ENCODE measurements at places on chromosomes 3 and 15. TPM values are rescaled to one million over a fixed set of nuclear protein-coding genes. Genes with fewer than 3 reads are reported as not detected.

GRCh38 chr3:16290007-16290826 is 25.2 kb downstream of the OXNAD1 start:
- DNase-seq: peak; percentile 69

GRCh38 chr15:81865850-81866537 is 179.8 kb downstream of the MEX3B start:
- DNase-seq: no peak

DNA sequence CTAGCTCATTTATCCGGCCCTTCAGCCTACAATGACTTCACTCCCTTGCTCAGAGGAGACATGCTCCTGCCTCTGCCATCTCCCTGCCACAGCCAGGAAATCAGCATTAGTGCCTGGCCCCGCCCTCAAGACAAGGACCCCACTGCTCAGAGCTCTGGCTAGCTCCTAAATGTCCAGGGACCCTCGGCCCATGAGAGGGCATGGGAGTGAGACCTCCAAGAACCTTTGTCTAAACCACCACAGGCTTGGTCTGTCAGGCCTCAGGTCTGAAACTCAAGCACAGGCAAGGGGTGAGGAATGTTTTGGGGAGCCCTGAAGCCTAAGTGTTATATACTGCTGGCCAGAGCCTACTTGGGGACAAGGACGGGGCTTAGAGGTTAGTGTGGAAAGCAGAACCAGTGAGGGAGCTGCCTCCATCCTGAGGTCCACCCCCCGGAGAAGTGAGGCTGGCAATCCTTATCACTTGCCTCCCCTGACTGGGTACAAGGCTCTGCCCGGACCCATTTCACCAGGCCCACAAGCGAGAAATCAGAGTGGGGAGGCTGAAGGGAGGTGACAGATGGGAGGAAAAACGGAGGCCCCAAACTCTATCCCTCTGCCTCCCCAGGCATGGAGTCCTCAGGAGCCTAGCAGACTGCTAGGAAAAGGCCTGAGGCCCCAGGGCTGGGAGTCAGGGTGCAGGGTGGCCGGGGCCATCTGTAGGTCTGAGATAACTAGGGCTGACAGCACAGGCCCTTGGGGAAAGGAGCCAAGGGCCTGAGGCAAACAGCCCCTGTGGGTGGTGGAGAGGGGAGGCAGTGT is 18.8 kb downstream of the SHF start:
- no peak for DNase-seq

- peak; percentile 44 for DNase-seq
Observed at GRCh38 chr15:82999905-83000671, 11.4 kb downstream of the C15orf40 start.

GRCh38 chr15:40313531-40314398 is 6.0 kb upstream of the PLCB2 start:
- no peak for DNase-seq

- DNase-seq: no peak
Observed at GRCh38 chr15:72276326-72276700, 4.0 kb upstream of the PARP6 start.

DNA sequence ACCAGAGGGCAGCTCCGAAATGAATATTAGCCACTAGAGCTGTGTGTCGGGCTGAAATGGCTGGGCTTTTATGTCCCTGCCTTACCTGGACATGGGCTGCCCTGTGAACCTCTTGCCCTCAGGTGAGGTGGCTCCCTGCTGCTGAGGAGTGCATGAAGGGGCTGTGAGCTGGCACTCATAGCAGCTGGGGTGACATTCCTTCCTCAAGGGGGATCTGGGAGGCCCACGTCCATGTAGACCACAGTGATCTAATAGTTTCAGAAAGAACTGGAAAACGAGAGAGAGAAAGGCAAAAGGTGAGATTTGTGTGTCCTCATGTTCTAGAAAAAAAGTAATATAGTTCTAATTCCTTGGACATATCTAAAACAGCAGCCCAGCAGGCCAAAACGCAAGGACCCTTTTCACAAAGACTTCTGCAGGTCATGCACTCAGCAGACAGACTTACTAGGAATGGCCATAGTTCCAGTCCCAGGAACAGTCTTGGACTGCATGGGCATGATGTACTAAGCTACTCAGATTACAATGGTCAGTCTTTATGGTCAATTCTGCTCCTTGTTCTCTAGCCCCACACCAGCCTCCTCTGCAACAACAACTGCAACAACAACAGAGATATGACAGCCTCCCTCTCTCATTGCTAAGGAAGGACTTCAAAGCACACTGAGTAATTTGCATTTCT is 10.8 kb upstream of the SLC24A5 start:
- no peak for DNase-seq

DNA sequence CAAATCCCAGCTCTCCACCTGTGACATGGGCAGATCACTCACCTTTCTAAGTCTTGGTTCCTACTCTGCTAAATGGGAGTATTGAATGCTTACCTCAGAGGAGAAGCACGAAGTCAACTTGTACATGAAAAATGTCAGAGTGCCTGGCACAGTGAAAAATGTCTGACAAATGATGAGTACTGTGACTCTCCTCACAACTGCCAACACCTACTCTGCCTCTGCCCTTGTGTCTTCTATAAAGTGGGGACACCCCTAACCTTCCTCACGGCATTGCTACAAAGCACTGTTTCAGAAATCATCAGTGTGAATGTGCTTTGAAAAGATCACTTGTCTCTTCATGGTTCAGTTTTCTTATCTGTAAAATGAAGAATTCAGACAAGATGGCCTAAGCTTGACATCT is 940 bp upstream of the CCR1 start:
- no peak for DNase-seq

- peak; percentile 43 for DNase-seq
Observed at GRCh38 chr3:172040078-172040980, 951 bp downstream of the FNDC3B start.

DNA sequence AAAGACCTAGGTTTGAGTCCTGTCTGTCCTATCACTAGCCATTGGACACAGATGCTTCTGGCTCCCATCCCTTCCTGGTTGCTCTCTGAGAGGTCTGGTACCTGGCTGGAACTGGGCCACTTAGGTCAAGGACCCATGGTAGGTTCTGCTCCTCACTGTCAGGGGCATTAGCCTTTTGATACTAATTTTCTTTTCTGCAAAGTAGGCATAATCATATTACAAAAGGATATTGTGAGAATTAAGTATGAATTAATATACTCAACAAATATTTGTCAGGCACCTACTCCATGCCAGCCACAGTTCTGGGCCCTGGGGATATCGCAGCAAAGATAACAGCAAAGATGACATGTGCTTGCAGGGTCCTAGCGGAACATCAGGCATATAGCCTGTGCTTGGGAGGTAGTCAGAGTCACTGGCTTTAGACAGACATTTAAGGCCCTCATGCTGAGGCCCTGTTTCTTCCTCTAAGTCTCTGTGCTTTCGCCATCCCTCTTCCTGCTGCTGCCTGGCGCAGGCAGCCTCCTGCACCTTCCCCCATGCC is 25.6 kb upstream of the LCTL start:
- DNase-seq: no peak

- no peak for DNase-seq
Observed at GRCh38 chr3:56406826-56407515, 61.3 kb downstream of the ERC2 start.

DNA sequence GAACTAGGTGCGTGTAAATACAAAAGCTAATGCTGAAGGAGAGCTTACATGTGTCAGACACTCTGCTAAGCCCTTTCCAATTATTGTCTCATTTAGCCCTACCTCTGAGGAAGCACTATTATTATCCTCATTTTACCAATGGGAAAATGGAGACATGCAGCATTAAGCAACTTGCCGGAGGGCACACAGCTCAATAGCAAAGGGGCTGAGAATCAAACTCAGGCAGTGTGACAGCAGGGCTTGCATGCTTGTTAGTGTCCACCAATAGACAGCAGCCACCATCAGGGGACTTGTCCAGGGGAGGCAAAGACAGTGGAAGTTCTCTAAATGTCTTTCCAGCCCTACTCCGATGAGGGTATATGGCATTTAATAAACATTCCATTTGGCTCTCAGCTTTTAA is 548.6 kb downstream of the MAGI1 start:
- DNase-seq: no peak

- DNase-seq: no peak
Observed at GRCh38 chr3:65568497-65568896, 470.2 kb downstream of the MAGI1 start.

DNA sequence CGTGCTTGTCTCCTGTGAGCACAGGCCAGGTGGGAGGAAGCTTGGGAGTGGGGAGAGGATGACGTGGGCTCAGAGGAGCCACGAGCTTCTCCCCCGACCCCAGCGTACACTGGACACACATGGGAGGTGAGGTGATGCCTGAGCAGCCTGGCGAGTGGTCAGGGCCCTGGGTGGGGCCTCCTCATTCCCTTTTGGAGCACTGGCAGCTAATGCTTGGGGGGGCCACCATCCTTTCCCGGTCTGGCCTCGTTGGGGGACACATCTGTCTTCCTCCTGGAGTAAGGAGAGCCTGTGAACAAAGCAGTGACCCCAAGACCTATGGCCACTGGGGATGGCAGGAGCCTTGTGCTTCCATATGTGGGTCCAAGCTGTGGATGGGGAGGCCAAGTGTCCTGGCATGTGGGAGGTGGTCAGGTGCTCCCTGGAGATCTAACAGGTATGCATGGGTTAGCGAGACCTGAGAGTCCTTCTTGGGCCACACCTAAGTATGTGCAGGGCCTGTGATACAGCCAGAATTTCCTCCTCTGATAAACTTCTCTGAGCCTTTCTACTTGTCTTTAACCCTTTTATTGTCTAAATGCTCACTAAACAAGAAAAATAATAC is 9.5 kb downstream of the KLF13 start:
- DNase-seq: no peak

DNA sequence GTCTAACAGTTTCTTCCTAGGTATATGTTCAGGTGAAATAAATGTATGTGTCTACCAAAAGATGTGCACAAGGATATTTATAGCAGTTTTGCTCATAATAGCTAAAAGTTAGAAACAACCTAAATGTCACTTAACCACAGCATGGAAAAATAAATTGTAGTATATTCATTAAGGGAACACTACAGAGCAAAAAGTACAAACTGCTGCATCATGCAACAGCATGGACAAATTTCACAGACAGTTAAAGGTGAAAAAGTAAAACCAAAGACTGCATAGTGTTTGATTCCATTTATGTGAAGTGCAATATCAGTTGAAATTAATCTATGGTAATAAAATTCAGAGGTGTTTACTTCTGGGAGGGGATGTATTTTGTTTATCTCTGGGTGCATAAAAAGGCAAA is 62.5 kb downstream of the FBXL2 start:
- no peak for DNase-seq

DNA sequence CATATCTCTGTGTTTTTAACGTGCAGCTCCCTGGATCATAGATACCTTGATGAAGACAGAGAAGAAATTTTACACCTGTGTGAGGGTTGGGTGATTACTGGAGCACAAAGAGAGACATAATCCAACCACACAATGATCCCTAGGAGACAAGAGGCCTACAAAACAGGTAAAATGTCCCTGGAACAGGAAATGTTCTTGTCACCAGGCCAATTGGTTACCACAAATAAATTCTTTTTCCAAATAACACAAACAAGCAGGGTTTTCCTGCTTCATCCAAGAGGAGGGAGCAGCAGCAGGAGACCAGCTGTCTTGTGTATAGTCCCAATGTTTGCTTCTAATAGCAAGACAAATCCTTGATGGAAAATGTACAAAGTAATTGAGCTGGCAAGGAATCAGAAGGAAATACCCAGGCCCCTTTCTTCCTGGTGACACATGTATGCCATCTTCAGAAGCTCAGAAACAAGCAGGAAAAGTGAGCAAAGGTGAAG is 1.4 kb downstream of the MGLL start:
- DNase-seq: no peak

GRCh38 chr15:52288986-52289385 is 6.6 kb downstream of the MYO5C start:
- no peak for DNase-seq

DNA sequence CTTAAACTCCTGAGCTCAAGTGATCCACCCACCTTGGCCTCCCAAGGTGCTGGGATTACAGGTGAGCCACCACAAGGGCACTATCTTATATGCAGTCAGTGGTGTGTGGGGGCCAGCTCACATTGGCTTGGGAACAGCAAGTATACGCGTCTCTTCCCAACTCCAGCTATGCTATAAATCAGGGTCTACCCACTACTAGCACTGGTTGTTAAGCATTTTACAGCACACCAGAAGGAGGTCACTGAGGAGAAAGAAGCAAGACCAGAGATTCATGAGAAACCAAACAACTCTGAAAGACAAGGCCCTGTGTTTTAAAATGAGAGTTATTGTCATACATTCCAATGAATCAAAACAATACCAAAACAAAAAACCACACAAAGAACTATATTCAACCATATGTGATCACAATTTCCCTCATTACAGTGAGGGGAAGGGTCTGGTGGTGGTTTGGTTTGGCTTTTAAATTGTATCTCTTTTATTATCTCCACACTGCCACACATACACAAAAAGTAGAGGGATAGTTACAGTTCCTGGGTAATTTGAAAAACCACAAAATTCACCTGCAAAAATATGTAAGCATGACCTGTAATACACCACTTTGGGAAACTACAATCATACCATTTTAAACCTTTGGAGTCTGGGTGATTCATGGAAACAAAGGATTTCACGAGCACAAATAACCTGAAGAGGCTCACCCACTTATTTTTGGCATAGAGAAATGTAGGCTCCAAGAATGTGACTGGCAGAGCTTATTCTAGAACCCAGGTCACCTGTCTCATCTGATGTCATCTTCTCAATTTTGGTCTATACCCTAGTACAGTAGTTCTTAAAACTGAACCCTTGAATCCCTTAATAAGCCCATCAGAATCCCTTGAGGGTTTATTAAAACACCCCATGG is 5.2 kb downstream of the MAGI1 start:
- no peak for DNase-seq

DNA sequence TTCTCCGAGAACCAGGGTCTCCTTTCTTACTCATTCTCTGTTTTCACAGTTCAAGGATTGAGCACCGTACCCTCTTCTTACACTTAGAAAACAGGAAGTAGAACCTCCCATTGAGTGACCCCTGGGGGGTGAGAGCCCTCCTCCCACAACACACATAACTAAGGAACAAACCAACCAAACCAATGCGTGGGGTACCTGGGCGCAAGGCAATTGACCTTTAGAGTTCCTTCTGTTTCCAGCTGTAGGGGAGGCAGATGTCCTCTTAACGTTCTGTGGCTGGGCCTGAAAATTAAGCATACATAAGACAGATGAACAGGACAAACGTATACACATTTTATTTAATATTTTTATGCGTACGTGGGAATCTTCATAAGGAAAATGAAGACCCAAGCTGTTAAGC is 33.5 kb upstream of the TIMP4 start:
- no peak for DNase-seq

POC1A gene
- 25.6 TPM for total RNA-seq

NR2E3 gene
- not detected for total RNA-seq

HRG gene
- total RNA-seq: not detected

TF gene
- total RNA-seq: 1.2 TPM

PPARG gene
- 2.2 TPM for total RNA-seq

TMEM212 gene
- total RNA-seq: not detected

ASB14 gene
- not detected for total RNA-seq

DIPK2A gene
- 20.6 TPM for total RNA-seq

BBX gene
- total RNA-seq: 38.9 TPM

GPR62 gene
- not detected for total RNA-seq
